ENCODE measurements at places on chromosomes 5 and 9.

DNA sequence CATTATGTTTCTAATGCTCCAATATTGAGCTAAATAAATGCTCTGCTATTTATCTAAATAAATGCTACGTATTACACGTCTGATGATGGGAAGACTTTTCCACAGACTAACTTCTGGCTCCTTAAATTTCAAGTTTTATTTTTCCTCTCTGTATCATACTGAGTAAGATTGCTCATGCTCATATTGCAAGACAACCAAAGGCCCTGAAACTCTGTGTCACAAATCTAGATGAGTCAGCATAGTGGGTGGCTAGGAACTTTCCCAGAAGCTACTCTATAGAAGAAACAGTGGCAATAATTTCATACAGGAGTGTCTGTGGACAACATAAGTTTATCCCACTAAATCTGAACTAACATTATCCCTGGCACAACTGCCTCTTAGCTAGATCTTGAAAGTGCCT lies 53.0 kb upstream of the RFX3 start:
- no peak for DNase-seq

DNA sequence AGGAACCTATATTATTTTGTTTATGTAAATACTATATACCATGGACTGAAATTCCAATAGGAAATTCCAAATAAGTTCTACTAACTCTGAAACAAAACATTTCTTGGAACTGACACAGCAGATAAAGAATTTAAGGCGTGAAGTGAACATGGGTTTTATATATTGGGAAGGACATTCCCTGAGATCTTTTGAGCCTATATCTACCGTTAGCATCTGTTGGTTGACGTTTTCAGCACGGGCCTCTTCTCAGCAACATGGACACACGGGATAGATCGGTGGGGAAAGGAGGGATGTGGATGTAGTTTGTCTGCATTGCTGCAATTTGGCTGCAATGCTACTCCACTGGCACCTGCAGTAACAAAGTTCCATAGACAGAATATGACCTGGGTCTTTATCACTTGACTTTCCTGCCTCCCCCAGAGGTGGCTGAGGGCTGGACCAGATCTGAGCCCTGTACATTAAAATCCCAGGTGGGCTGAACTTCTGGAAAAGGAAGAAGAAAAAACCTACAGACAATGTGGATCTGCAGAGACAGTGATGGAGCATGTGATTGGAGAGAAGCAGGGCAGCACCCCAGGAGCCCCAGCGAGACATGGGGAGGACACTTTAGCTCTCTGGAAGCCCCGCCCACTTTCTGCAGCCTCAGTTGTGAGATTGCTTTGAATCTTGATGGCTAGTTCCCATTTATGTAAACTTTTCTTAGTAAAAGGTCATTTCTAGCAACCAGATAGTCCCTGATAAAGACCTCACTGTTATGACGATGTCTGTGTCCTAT lies 91.2 kb upstream of the CPEB4 start:
- DNase-seq = no peak

DNA sequence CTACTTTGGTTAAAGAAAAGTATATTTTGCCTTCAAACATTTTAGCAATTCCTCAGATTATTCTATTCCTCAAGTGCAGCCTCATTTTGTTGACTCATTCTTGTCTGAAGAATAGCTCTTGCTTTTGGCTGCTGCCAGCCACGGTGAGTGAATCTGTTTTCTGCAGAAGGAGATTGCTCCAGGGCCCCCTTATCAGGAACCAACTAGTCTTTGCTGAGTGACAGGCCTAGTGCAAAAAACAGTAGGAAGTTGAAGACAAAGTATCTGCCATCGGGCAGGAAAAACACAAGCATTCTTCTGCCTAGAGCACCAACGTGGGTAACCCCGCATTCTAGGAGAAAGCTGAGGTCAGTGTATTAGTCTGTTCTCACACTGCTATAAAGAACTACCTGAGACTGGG lies 42.3 kb downstream of the ZNF883 start:
- no peak for DNase-seq

GRCh38 chr5:146179696-146180095 lies 2.8 kb downstream of the LARS1 start:
- DNase-seq = no peak

GRCh38 chr5:9859808-9860207 lies 229.7 kb upstream of the TAS2R1 start:
- no peak for DNase-seq

- no peak for DNase-seq
Measured at GRCh38 chr9:108085294-108085693, 595.7 kb upstream of the KLF4 start.

DNA sequence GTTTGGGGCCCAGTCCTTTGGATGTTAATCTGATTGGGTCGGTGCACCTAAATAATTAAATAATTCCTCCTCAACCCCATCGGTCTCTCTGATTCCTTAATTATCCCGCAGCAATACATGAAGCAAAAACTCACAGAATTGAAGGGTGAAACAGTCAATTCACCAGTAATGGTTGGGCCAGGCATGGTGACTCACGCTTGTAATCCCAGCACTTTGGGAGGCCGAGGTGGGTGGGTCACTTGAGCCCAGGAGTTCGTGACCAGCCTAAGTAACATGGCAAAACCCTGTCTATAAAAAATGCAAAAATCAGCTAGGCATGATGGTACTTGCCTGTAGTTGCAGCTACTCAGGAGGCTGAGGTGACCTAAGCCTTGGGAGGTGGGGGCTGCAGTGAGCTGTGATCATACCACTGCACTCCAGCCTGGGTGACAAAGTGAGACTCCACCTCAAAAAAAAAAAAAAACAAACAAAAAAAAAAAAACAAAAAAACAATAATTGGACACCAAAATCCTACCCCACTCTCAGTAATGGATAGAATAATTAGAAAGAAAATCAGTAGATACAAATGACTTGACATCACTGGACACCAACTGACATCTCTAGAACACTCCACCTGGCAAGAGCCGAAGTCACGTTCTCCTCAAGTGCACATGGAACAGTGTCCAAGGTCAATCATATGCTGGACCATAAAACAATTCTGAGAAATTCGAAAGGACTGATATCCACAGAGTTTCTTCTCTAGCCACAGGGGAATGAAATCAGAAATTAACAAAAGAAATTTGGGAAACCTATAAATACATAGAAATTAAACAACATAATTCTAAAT lies 5.3 kb downstream of the ABO start:
- no peak for DNase-seq

GRCh38 chr9:87849144-87849758 lies 33.4 kb upstream of the SPATA31E1 start:
- no peak for DNase-seq

GRCh38 chr5:112005623-112005930 lies 248.6 kb upstream of the NREP start:
- DNase-seq = no peak

GRCh38 chr9:113454914-113455761 lies 8.4 kb upstream of the RGS3 start:
- DNase-seq = no peak
